ENCODE measurements at places on chromosomes 12 and 14.

DNA sequence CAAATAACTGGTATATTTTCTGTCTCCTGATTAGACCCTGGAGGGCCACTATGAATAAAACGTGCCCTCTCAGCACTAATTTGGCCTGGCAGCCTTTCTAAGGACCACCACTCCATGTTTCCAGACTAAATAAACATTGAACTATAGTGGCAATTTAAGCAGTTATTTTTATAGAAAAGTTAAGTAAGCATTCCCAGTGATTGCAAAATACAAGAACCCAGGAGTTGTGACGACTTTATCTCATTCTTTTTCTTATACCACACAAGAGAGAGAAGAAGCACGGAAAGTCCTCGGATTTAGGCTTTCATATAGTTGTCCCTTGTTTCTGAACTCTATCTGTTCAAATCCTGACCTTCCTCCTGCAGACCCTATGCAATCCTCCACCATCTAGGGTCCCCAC, 23.1 kb upstream of the STRAP start:
- no peak for DNase-seq

- no peak for DNase-seq
Observed at GRCh38 chr12:47817272-47818006, 2.3 kb downstream of the HDAC7 start.

- DNase-seq, result no peak
Observed at GRCh38 chr14:95569440-95569839, 34.6 kb downstream of the GLRX5 start.

- no peak for DNase-seq
Observed at GRCh38 chr12:132966676-132967415, 10.7 kb upstream of the ZNF605 start.

DNA sequence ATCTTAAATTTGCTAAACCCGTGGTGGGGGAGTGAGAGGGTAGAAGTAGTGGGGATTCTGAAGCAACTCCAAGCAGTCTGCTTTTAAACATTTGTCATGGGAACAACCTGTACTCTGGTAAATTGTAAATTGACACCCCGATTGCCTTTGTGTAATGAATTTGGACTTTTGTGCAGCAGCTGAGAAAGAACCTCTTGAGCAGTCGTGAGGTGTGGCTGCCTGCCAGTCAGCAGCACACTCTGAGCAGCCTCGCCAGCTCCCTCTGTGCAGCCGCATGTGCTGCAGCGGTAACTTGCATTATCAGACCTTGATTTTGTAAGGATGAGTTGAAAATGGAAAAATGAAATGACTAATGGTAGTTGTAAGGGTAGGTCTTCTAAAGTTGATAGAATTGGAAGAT, 74.3 kb downstream of the SUSD6 start:
- no peak for DNase-seq

- no peak for DNase-seq
Observed at GRCh38 chr14:38122241-38122640, 85.5 kb upstream of the SSTR1 start.

- no peak for DNase-seq
Observed at GRCh38 chr12:118959348-118959747, 22.0 kb upstream of the SRRM4 start.

Data from Panc1 (cell line).